Fibroblast of skin of back (primary cell): ENCODE measurements at places on chromosomes 5 and 9.

DNA sequence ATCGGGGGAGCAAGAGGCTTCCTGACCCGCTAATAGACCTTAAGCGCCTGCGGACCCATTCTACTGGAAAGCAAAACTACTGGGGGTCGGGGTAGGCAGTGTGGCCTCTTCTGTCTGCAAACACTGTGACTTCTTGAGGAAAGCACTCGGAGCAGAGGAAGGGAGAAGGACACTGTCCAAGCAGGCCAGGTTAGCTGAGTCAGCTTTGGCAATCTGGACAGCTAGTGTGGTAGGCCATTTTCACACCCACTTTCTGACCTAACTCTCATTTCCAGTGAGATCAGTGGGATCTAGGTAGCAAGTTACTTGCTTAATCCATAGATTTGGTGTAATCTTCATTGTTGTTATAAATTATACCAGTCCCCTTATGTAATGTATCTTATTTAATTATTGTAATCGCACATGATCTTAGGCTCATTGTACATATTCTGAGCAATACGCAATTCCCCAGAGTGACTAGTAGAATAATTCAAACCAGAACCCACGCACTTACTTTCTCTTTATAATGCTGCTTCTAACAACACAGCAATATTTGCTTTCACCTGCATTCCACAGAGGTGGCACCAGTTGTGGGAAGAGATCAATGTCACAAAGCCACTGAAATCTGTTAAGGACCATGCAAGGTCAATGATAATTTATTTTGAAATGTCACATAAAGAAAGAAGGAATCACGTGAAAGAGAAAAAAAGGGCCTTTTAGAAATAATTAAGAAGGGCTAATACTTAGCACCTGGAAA lies 82.9 kb downstream of the NREP start:
- no peak for DNase-seq

GRCh38 chr9:34891386-34891785 lies 66.7 kb upstream of the PHF24 start:
- no peak for DNase-seq

GRCh38 chr5:10151656-10152055 lies 98.0 kb downstream of the ATPSCKMT start:
- DNase-seq: no peak

GRCh38 chr9:109681301-109681700 lies 98.7 kb upstream of the PALM2AKAP2 start:
- DNase-seq: no peak

- DNase-seq: no peak
Observed at GRCh38 chr5:78893940-78894677, 91.0 kb downstream of the ARSB start.

GRCh38 chr9:37921168-37921510 lies 17.2 kb upstream of the SLC25A51 start:
- DNase-seq: no peak

GRCh38 chr5:56522169-56522568 lies 289.0 kb upstream of the ANKRD55 start:
- no peak for DNase-seq

GRCh38 chr9:17166346-17166745 lies 31.5 kb downstream of the CNTLN start:
- DNase-seq: no peak

DNA sequence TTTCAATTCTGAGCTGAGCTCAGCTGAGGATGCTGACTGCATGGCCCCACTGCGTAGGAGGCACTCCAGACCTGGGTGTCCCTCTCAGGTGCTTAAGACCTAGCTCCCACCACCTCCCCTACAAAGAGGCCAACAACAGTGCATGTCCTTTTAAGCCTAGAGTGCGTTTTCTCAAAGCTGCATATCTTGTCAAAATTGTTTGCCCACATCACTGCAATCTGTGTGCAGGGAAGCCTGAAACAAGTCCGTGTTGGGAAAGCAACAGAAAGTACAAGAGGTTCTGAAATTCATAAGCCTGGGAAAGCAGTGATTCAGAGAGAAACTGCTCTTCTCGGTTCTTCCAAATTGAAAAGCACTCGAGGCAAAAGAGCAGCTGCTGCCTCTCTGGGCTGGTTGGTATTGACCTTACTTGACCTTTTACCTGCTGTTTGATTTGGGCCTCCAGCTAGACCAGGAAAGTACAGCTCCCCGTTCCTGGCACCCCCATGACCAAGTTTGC lies 238.4 kb downstream of the NR2F1-AS1 start:
- DNase-seq: no peak

- DNase-seq: peak; percentile 88
Observed at GRCh38 chr5:73280821-73281746, 108.1 kb downstream of the TMEM174 start.

DNA sequence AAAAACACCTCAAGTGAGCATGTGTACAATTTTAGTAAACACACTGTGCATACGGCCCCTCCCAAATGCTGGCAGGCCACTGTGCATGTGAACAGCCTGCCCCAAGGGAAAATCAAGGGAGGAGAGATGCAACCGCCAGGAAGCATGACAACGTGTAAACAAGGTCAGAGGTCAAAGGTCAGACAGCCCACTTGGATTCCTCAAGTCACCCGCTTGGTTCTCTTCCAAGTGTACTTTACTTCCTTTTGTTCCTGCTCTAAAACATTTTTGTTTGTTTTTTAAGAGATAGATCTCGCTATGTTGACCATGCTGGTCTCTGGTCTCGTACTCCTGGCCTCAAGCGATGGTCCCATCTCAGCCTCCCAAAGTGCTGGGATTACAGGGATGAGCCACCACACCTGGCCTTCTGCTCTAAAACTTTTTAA lies 126.7 kb upstream of the SHB start:
- no peak for DNase-seq
